ENCODE measurements at places on chromosomes 2 and 18.

DNA sequence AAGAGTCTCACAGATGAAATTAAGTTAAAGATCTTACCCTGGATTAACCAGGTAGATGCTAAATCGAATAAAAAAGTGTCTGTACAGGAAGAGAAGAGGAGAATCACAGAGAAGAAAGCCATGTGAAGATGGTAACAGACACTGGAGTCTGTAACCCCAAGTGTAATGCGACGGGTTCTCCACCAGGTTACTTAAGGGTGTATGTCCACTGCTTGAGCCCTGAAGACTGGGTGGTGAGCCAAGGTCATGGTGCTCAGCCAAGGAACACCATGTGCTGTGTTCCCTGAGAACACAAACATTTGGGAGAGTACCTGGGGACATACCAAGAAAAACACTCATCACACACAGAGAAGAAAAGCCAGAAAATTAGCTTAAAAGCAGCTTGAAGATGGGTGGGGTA is 8.2 kb upstream of the ACADL start:
- no peak for DNase-seq

DNA sequence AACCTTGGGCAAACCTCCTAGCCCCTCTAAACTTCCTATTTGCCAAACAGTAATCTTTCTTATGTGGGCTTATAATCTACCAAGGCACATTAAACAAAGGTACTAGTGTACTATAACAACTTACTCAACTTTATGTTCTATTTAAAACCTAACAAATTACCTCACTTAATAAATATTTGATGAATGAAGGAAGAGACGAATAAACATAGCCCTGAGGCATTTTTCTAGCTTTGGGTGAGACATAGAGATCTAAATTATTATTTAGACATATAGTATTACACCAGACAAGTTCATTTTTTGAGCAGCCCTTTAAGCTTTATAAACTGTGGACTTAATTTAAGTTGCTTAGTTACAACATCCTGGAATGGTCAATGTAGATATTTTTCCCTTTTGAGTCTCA is 104.6 kb downstream of the UNC80 start:
- DNase-seq, result no peak

GRCh38 chr2:31433541-31433940 is 19.0 kb upstream of the XDH start:
- DNase-seq, result no peak

GRCh38 chr2:58194458-58194857 is 46.7 kb downstream of the FANCL start:
- no peak for DNase-seq

DNA sequence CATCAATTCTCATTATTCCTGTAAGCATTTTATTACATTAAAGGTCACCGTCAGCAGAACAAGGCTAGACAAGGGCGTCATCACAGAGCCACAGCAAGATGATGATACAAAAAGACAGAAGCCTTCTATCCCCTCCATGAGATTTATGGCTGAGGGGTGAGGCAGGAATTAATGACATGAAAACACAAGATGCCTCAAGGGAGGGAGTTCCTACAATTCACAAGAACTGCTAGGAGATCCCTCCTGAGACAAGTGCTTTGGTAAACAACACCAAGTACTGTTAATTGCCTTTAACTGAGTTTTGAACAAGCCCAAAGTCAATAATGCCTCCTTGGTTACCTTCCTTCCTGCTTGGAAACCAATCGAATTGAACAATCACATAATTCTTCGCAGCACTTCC is 14.1 kb downstream of the ADD2 start:
- DNase-seq, result no peak

All from left lung (tissue), 14 donors.